NCI-H510A treated with DMSO at 0.1 percent for 48 hours (cell line): ENCODE measurements at places on chromosomes 16 and 17.

DNA sequence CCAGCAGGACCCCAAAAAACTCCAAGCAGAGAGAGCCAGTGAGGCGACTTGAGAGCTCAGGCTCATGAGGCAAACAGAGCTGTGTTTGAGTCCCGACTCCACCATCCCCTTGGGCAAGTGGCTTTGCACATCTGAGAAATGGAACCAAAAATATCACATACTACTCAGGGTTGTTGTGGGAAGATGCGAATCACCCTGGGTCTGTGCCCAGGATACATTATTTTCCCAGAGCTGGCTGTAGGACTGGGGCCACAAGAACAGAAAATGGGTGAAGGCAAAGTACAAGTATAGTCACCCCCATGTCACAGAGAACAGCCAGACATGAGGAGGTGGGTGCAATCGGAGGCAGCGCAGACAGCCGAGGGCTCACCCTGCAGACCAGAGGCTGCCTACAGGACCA, 127.3 kb downstream of the GAS7 start:
- no peak for DNase-seq

GRCh38 chr17:72887917-72888316, 204.6 kb downstream of the SLC39A11 start:
- DNase-seq, result no peak

DNA sequence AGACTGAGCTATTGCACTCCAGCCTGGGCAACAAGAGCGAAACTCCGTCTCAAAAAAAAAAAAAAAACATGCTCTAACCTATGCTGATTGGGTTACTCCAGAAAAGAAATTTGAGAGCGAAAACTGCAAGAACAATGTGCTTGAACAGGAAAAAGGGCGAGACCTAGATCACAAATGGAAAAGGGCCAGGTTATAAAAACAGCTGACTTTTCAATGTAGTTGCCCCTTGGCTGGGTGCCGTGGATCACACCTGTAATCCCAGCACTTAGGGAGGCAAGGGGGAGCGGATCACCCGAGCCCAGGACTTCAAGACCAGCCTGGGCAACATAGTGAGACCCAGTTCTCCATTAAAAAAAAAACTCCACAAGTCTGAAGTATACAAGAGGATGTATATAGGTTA, 48.8 kb downstream of the MRM3 start:
- DNase-seq, result no peak

DNA sequence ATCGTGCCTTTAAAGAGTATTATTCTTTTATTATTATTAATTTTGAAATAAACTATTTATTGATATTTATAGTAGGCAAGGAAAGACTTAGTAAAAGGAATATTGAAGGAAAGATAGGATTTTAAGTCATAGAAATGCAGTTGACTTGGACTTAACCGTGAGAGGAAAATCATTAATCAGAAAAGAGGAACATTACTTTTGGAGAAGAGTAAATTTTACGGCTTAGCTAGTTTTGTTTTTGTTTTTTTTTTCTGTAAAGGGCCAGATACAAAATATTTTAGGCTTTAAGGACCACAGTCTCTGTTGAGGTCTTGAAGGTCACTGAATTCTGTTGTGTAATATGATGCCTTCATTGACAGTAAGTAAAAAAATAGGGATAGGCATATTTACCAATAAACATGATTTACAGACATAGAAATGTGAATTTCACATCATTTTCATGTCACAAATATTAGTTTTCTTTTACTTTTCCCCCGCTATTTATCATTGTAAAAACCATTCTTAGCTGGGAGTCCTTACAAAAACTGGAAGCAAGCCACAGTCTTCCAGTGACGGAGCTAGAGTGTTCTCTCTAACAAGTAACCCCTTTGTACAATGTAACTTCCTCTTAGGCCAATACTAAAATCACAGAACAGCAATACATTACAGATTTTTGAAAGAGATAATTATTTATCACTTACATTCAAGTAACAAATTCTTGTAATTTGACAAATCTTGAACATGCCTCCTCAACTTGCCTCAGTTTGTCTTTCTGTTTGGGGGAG, 2.3 kb upstream of the KCNJ16 start:
- DNase-seq, result no peak

- no peak for DNase-seq
These were observed 543 bp downstream of the TMUB2 start for GRCh38 chr17:44187131-44187899.

- no peak for DNase-seq
These were observed 5.0 kb downstream of the DUS1L start for GRCh38 chr17:82060614-82061013.

DNA sequence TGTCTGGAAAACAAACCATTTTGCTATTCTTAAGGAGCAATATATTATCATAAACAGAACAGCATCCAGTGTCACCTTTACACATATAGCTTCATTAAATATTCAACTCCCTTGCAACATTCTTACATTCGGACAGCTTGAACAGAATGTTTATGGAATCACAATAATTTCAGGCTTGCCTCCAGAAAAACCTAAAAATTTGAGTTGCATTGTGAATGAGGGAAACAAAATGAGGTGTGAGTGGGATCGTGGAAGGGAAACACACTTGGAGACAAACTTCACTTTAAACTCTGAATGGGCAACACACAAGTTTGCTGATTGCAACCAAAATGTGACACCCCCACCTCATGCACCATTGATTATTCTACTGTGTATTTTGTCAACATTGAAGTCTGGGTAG, 51.4 kb downstream of the TBC1D26 start:
- DNase-seq, result no peak

- DNase-seq, result no peak
These were observed 10.1 kb upstream of the PRM1 start for GRCh38 chr16:11291091-11291703.

DNA sequence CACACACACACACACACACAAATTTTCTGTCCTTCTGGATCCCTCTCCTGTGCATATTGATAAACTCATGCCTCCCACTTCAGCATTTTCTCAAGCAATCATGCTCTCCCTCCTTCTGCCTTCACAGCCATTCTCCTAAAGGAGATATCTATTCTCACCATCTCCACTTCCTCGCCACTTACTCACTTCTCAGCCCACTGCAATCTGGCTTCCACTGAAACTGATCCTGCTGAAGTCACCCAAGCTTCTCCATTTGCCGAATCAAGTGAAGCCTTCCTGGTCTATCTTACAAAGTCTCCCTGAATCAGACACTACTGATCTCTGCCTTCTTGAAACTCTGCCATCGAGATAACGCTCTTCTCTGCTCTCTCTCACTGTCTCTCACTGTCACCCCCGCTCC, 54.0 kb upstream of the GNAO1 start:
- DNase-seq, result no peak

GRCh38 chr17:74903034-74903433, 9.6 kb upstream of the FADS6 start:
- DNase-seq, result no peak

GRCh38 chr17:37696366-37696765, 48.5 kb downstream of the HNF1B start:
- no peak for DNase-seq

- DNase-seq, result no peak
These were observed 20.1 kb upstream of the GCSH start for GRCh38 chr16:81116285-81116684.

DNA sequence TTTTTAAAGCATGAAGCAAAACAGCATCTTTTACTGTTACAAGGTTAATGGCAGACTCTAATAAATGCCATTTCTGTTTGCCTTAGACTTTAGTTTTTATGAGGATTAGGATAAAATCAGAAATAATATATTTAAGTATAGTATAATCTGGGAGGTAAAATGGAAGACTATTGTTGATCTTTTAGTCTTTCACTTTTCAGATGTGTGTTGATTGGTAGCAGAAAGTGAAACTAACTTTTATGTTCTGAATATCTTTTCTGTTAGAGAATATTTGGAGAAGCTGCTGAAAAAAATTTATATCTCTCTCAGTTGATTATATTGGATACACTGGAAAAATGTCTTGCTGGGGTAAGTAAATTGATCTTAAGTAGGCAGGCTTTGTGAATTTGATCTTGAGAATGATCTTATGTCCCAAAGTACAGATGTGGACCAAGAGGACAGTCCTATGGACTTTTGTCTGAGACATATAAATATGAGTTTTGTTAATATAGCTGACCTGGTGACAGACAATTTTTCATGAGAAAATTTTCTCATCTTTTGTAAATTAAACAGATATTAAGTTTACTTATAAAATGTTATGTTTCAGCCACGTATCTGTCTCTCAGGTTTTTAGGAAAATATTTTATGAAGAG, 64.1 kb downstream of the NF1 start:
- DNase-seq, result no peak

GRCh38 chr17:66511135-66511534, 208.7 kb downstream of the PRKCA start:
- DNase-seq, result no peak

DNA sequence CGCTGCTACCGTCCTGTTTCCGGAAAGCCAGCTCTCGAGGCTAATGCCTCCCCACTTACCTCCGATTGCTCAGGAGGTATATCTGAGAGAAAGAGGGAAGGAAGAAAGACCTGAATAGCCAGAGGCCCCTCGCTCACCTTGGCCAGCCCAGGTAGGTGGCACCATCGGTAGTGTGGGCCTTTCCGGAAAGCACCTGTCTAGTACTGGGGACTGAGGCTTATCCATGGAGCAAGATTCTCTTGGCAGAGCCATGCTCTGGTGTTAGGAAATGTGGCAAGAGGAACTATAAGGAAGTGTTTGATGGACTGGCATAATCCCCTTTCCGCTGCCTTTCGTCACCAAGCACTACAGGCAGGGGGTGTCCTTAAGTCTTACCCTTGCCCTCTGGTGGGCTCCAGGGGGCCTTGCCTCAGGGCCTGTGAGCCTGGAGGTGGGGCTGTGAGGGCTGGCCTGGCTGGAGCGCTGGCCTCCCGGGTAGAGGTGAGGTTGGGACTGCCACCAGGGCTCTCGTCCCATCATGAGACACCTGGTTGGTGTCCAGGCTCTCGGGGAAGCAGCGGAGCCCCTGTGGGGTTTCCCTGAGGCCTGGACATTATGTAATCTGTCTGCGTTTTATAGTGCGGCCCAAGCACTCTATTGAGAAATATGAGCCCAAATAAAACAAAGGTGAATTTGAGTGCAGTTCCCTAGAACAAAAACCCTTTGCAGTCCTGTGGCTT, 2.9 kb downstream of the CMIP start:
- DNase-seq, result no peak

DNA sequence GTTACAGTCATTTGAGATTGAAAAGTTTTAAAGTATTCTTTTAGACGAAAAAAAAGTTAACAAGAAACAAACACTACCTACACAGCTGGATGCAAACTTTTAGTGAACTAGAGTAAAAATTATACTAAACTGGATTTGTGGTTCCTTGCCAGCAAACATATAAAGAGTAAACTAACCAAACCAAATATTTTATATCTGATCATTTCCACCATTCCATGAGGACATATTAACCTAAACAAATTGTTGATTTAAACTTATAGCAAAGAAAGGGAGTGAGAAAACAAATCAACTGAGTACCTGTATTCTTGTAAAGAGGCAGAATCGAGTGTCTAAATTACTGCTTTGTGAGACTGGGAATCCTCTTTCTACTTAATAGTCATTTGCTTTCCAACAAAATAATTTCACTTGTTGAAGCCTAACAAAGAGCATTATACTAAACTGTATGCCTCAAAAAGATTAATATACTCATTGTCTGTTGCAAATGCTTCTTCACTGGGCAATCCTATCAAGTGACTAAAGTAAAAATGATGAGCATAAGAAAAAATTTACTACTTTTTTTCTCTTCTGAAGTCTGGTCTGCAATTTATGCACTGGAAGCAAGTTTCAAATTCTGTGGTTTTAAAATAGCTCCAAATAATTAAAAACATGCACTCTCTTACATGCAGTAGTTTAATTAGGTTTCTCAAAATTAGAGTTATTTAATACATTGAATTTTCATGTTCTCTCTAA, 37.5 kb downstream of the AKAP10 start:
- DNase-seq, result no peak

GRCh38 chr17:79917902-79918484, 78.8 kb upstream of the CBX4 start:
- no peak for DNase-seq

GRCh38 chr17:81890447-81891302, 711 bp downstream of the ALYREF start:
- no peak for DNase-seq

- no peak for DNase-seq
These were observed 1.3 kb downstream of the NLRC5 start for GRCh38 chr16:56990407-56991286.

GRCh38 chr16:1494711-1495110, 1.6 kb downstream of the TELO2 start:
- DNase-seq, result no peak

- no peak for DNase-seq
These were observed 13.7 kb downstream of the PITPNC1 start for GRCh38 chr17:67390646-67391361.

GRCh38 chr17:17958982-17959381, 13.2 kb downstream of the TOM1L2 start:
- DNase-seq, result no peak

DNA sequence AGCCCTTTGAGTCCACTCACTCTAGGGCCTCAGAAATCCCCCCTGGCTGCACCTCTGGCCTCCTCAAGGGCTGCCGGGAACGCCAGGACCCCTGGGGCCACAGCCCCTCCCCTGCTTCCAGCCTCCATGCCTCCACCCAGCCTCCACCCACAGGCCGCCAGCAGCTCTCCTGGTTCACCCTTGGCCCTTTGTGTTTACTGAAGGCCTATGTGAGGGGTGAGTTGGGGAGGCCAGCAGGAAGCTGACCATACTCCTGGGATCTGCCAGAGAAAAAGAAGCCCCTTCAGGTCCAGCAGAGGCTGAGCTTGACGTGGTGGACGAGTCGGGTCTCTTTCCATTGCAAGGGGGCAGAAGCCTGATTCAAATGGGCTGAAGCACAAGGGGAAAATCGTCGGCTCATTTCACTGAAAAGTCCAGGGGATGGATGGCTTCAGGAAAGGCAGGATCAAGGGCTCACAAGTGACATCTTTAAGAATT, 18.3 kb upstream of the ATP2A3 start:
- no peak for DNase-seq

- DNase-seq, result no peak
These were observed 207.3 kb downstream of the NTN1 start for GRCh38 chr17:9228408-9229159.

DNA sequence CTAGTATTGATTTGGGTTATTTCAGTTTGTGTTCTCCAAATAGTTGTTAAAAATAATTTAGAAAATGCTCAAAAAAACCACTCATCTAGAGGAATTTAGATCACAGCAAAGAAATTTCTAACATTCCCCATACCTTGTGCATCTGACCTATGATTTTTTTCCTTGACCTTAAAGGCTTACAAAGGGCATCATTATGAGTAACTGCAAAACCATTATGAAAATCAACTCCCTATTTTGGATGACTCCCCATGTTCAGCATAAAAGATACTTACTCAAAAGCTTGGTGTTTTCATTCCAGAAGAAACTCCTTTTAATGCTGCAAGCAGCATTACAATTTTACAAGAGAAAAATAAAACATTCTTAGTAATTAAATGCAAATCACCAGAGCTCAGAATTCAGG, 83.2 kb downstream of the GRIN2A start:
- no peak for DNase-seq

GRCh38 chr16:53091466-53092211, 36.8 kb downstream of the CHD9 start:
- no peak for DNase-seq

DNA sequence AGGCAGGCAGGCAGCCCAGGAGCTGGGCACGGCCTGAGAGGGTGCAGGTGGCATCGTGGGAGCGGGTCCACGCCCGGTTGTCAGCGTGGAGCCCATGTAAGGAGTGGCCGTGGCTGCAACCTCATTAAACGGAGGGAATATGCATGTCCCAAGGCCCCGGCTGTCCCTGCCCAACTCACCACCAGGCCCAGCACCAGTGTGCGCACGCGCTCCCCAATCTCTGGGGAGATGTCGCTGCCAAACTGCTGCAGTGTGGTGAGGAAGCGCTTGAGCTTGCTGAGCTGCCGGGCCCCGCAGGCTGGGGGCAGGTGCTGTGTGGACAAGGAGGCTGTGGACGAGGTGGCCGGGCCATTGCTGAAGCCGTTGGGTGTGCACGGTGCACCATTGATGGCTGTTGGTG, 25.6 kb upstream of the PABPN1L start:
- no peak for DNase-seq
